Suppressor macrophage (primary cell): ENCODE measurements at places on chromosomes 4 and X.

- DNase-seq = no peak
Measured at GRCh38 chr4:123941306-123941705, 544.7 kb downstream of the SPRY1 start.

- DNase-seq = no peak
Measured at GRCh38 chr4:121278811-121279368, 101.9 kb downstream of the QRFPR start.

DNA sequence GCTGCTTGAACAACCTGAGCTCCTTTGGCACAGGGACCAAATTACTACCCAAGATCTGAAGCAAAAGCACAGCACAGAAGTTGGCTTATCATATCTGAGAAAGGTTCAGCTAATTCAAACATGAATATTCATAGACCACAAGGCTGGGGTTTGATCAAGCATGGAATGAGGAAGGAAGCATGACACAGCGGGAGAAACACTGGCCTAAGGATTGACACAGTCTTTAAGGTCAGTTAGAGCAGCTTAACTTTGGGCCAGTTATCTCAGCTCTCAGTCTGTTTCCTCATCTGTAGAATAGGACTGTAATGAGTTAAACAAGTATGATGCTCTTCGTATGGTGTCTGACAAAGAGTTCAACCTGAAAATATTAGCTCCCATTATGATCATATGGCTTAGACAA lies 88.5 kb upstream of the CBR4 start:
- peak; percentile 86 for DNase-seq

GRCh38 chrX:30831082-30831481 lies 58.0 kb downstream of the TAB3 start:
- no peak for DNase-seq

GRCh38 chrX:1657367-1658070 lies 42.7 kb downstream of the ASMT start:
- peak; percentile 11 for DNase-seq

DNA sequence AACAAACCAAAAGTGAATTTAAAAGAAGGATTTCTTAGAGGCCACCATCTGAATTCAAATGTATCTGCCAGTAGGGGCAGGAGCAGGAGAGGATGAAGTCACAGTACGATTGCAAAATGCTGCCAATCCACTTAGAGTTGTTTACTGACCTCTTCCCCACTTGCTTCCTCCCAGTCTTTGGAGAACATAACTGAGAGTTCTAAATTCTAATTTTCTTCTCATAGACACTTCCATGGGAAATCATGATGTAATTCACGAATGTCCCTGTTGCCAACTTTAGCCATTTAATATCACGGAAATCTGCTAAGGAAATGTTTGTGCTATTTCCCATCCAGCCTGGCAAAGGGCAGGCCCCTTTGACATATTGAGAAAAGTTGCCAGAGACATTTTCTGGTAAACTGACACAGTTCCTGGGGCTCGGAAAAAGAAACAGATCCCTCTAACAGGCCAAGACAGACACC lies 33.6 kb upstream of the NOCT start:
- peak; percentile 87 for DNase-seq

GRCh38 chrX:15786915-15787314 lies 3.4 kb upstream of the ZRSR2 start:
- peak; percentile 62 for DNase-seq

GRCh38 chrX:148572337-148572736 lies 71.9 kb downstream of the AFF2 start:
- DNase-seq = peak; percentile 44

DNA sequence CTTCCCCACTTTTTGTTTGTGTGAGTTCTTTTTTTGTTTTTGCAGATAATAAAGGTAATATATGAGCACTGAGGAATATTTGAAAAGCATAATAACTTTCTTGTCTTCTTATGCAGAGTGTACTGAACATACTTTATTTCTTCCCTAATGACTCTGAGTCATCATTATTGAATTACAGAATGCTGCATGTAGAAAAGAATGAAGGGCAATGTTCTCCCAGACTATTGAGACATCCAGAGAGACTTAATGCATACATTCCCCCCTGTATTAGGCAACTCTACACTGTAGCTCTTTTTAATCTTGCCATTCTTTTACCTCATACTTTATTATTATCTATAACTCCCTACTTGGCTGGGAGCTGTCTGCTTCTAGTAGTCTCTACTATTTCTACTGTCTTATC lies 240.5 kb upstream of the ANKRD50 start:
- DNase-seq = no peak

GRCh38 chr4:90081432-90082144 lies 45.6 kb upstream of the CCSER1 start:
- DNase-seq = no peak

GRCh38 chr4:166896254-166896653 lies 338.0 kb downstream of the SPOCK3 start:
- no peak for DNase-seq

- no peak for DNase-seq
Measured at GRCh38 chr4:113293043-113293560, 243.6 kb downstream of the ANK2 start.

GRCh38 chrX:56726605-56727004 lies 2.4 kb upstream of the NBDY start:
- peak; percentile 70 for DNase-seq

DNA sequence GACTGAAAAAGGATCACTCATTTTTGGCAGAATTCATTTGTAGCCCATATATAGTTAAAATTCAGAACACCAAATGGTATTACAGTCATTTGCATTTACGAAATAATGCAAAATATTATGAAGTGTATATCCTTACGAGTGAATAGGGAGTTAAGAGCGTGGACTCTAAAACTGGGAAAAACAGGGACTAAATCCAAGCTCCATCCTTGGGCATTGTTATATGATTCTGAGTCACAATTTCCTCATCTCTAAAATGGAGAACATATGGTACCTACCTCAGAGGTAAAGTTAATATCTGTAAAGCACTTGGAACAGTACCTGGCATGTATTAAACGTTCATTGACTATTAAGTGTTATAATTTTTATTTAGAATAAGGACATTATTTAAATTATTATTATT lies 106.3 kb downstream of the ZAR1 start:
- DNase-seq = no peak

DNA sequence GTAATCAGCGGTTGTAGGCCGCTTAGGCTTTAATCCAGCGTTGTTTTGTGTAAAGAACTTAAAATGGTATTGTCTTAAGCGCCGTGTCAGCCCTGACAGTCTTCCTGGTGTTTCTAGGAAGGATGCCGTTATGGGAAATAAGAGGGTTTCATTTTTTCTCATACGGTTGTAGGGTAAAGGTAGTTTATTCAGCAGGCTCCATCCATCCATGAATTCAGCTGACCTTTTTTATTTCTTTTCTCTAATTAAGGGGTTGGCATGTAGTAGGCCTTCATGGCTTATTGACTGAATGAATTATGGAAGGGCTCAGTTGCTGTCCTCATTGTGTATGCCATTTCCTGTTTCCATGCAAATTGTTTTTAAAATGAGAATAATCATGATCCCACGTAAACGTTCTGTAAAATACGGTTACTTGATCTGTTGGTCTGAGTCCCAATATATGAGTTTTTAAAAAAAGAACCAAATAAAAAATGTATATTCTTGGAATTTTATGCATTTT lies 693 bp downstream of the OCIAD1 start:
- DNase-seq = no peak

DNA sequence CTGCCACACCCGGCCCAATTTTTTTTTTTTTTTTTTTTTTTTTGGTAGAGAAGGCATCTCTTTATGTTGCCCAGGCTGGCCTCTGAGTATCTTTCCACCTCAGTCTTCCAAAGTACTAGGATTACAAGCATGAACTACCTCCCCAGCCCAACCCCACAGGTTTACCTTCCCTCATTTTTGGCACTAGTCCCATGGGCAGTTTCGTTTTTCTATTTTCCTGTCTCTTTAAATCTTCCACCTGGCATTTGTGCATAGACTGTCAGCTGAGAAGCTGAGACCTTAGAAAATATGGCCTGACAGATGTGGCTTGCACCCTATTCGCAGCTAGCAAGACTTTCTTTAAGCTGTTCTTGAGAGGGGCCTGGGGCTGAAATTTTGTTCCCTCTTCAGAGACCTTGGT lies 27.9 kb downstream of the TNIP2 start:
- DNase-seq = no peak

- DNase-seq = no peak
Measured at GRCh38 chrX:102767287-102767686, 46.7 kb downstream of the GPRASP3 start.

DNA sequence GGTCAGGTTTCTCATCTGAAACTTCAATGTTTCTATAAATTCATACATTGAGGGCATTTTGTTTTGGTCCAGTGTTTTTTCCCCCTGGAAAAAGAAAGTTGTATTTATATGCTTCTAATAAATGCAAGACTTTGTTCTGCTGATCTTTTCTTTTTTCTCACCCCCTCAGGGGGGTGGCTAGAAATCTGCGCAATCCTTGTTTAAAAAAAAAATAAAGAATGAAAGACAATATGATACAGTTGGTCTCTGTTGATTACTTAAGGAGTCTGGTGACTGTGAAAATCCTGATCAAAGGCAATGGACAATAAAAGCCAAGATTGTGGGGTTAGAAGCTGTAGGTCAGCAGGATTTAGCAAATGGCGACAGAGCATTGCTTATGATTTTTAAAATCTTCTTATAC lies 180.5 kb downstream of the KIT start:
- no peak for DNase-seq

- DNase-seq = peak; percentile 25
Measured at GRCh38 chr4:148444296-148445070, 2.3 kb upstream of the NR3C2 start.

- DNase-seq = no peak
Measured at GRCh38 chr4:93828995-93829819, 654 bp downstream of the ATOH1 start.

DNA sequence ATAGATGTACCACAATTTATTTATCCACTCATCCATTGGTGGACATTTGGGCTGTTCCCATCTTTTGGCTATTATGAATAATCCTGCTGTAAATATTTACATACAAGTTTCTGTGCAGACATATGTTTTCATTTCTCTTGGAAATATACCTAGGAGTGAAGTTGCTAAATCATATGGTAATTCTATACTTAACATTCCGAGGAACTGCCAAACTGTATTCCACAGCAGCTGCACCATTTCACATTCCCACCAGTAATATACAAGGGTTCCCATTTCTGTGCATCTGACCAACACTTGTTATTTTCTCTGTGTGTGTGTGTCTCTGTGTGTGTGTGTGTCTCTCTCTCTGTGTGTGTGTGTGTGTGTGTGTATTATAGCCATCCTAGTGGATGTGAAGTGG lies 15.4 kb upstream of the DOCK11 start:
- no peak for DNase-seq

DNA sequence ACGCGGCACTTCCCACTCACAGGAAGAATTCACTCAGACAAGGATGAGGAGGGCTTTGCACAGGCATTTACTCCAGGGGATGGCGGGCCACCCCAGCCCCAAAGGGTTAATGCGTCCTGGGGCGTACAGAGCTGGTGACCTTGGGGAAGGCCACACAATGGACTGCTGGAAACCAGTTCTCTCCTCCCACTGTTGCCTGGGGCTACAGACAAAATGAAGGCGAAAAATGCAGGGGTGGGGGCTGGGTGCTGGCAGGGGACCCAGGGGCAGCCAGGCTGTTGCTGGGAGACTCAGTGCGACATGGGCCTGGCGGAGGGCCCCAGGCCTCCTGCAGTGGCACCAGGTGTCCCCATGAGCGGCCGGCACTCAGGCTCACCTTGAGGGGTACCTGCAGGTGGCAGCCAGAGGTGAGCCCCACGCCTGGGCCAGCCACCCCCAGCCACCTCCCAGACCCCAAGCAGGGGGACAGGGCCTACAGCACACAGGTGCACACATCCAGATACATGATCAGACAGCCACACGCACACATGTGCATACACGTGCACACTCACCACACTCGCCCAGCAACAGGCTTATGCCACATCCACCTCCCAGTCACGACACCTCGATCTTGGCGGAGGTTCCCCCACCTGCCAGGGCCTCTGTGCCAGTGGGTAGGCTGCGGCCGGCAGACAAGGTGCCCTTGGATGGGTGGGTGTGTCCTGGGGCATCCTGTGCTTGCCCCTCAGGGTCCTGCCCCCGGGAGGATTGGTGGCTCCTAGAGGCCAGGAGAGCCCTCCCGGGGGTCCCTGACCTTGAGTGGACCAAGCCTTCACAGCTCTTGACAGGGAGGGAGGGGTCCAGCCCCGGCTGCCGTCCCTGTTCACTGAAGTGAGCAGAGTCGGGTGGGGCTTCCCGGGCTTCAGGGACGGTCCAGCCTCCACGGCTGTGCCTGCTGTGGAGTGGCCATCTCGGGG lies 13.1 kb downstream of the NAT8L start:
- DNase-seq = no peak

- DNase-seq = no peak
Measured at GRCh38 chrX:37998586-37999262, 7.6 kb upstream of the SYTL5 start.

DNA sequence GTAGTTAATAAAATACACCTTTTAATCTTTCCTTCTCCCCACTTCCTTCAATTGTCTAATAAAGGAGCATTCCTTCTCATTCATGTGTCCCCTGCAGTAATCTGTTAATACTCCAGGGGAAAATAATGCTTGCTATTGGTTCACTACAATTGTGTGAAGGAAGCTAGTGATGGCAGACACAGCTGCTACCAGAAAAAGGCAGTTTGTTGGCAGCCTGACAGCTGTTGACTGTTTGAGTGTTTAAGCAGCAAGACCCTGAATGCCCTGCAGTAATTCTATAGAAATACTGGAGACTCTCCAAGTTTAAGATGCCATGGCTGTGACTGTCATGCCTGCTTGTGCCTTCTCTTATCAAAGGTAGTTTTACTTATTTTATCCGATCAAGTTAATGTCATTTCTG lies 359.5 kb downstream of the C4orf33 start:
- DNase-seq = no peak

DNA sequence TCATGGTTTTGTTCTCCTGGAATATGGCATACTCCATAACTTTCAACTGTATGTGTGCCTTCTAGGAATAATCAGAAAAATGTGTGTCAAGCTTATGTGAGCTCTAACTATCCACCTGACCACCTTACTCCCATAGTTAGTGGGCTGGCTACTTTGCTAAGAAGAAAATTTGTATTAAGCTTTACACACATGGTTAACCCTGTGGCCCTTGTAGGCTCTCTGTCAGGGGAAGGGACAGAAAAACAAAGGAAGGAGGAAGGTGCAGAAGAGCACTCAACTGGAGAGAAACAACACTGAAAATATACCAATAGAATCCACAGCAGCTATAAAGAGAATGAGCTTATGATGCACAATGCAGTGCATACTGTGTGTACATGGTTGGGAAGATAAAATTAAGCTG lies 84.6 kb downstream of the PPP3CA start:
- no peak for DNase-seq

- DNase-seq = no peak
Measured at GRCh38 chr4:124940387-124940786, 227.9 kb upstream of the ANKRD50 start.
